Activated naive CD4-positive, alpha-beta T cell treated with anti-CD3 and anti-CD28 coated beads for 36 hours (primary cell): ENCODE measurements at places on chromosomes 6 and 20.

DNA sequence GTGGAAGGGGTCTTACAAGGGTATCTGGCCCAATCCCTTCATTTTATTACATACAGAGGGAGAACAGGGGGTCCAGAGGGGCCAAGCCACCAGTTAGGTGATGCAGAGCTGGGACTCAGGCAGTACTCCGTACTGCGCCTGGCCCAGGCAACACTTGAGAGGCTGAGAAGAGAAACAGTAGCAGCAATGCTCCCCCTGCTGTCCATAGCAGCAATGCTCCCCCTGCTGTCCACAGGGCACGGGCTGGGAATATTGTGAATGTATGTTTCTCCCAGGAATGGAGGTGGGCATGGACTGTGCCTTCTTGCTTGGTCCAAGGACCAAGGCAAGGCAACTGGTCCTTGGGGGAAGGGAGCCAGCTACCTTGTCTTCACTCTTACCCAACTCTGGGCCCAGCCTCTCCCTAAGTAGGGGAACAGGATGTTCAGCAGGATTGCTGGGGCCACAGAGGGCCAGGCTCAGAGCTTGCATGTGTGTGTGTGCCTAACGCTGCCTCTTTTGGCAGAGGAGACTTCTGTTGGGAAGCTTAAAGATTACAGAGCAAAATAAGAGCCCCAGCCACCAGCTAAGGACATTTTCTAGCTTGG is 14.8 kb upstream of the FAM83C start:
- DNase-seq, result peak; percentile 60

- DNase-seq, result no peak
These were observed 19.5 kb downstream of the PPP1R3G start for GRCh38 chr6:5104667-5105066.

DNA sequence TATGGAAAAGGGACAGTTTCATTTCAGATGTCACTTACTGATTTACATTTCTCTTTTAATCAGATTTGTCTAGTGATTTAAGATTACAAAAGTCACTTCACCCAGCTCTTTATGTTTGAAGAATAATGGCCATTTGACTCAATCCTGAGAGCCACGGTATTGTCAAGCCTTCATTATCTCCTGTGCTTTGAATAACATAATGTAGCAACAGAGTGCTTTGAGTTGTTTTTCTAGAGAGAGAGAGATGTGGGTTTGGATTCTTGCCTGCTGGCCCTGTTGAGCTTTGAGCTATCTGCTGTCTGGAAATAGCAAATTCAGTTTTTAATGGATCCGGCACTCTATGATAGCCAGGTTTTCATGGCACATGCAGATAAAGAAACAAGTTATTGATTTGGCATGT is 478.4 kb upstream of the SOX4 start:
- DNase-seq, result no peak

GRCh38 chr20:45293041-45294002 is 13.3 kb upstream of the RBPJL start:
- DNase-seq, result peak; percentile 90

DNA sequence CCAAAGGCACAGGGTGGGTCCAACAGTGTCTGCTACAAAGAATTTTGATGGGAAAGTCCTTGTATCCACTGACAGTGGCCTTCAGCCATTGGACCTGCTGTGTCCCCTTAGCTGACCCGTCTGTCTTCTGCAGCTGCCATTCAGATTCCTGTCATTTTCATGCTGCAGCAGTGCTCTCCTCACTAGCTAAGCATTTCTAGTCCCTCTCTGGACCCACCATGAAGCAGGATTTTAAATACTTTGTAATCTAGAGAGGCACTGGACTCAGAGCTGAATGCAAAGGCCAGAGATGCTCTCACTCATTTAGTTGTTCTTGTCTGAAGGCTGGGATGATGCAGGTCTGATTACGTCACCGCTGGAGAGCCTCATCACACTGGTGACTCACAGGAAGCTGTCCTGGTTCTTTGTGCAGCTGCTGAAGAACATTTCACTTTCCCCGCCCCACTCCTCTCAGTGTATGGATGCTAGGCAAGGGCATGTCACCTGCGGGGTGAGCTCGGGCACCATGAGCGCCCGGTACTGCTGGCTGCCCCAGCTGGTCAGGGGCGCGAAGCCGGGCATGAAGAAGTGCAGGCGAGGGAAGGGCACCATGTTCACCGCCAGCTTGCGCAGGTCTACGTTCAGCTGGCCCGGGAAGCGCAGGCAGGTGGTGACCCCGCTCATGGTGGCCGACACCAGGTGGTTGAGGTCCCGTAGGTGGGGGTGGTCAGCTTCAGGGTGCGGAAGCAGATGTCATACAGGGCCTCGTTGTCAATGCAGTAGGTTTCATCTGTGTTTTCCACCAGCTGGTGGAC is 19.4 kb upstream of the TUBB2A start:
- peak; percentile 77 for DNase-seq
